Right ventricle myocardium inferior (tissue), 1 donor: ENCODE measurements at places on chromosomes 7 and 10. TPM values are rescaled to one million over a fixed set of nuclear protein-coding genes. Genes with fewer than 3 reads are reported as not detected.

Gene AKR1D1
- not detected for total RNA-seq

Gene LLCFC1
- not detected for total RNA-seq

Gene KNDC1
- not detected for total RNA-seq

DNA sequence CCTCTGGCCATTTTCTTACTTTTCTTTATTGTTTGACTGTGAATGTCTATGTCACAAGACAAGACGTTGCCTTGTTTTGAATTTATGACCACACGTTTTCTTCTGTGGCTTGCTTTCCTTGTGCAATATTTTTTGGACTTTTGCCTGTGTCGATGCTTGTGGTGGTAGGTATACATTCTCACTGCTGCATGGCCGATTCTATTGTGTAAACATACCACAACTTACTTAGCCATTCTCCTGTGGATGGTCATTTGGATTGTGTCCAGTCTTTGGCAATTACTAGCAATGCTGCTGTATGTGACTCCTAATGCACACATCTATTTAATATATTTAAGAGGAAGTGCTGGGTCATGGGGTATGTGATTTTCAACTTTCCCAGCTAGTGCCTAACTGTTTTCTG is 18.0 kb upstream of the DLG5 start:
- DNase-seq: no peak

DNA sequence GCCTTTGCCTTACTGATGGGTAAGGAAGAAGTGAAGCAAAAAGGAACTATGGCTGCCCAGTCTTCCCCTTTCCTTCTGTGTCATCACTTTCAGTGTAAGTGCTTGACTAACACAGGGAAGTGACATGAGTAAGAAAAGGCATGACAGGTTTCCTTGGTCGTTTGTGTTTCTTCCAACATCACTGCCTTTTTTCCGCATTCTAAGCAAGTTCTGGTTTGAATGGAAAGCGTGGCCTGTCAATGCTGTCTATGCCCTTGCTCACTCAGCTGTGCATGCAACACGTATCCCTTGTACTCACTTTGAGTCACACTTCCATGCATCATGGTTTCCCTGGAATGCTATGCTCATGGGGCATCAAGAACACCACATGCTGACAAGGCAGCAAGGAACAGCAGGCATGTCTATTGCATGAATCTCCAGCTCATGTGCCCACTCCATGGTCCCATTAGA is 111.8 kb downstream of the OAT start:
- no peak for DNase-seq
